ENCODE measurements at places on chromosomes 4 and X.
A peak's percentile ranks its signal among the peaks of the same experiment; 100 is the strongest.

GRCh38 chrX:155169881-155170280 lies 46.4 kb upstream of the VBP1 start:
- no peak for DNase-seq

GRCh38 chrX:150486011-150486410 lies 82.4 kb upstream of the MTM1 start:
- DNase-seq: peak; percentile 17

DNA sequence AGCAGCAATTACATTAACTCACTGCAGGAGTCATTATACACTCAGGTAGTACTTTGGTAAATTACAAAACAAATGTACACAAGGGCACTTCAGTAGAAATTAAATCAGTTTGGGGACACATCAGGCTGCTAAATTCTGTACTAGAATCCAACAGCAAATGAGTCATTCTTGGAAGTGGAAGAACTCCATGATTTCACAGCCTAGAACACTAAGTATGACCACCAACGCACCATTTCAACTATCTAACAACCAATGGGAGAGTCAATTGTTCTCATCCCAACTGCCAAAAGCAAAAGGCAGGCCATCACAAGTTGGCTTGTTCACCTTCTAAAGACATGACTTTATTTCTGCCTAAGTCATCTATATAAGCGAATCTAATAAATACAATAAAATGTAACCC lies 26.6 kb downstream of the PPM1K start:
- no peak for DNase-seq

- DNase-seq: no peak
Measured at GRCh38 chr4:74028504-74028903, 10.0 kb downstream of the CXCL3 start.

DNA sequence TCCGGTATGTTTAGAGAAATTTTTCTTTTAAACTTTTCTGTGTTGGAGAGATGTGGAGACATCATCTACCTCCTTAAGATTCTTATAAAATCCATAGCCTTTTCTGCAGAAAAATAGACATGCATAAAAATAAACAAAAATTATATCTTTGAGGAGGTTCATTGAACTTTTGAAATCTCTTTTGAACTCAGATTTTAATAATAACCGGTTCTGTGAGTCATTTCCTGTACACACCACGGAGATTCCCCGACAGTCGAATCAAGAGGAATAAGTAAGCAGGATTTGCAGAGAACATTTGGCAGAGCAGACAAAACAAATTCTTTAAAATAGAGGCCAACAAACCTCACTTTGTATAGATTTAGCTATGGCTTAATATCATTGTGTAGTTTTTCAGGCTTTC lies 918.7 kb upstream of the POU3F4 start:
- DNase-seq: no peak
